Muscle of leg (tissue), 16 donors: ENCODE measurements at places on chromosomes 1 and 21. TPM values are rescaled to one million over a fixed set of nuclear protein-coding genes. Genes with fewer than 3 reads are reported as not detected.

The MEX3A gene
- total RNA-seq = 9.4 TPM

The TACSTD2 gene
- total RNA-seq = 0.13 TPM

The GNAT2 gene
- total RNA-seq = 0.13 TPM

The LRP8 gene
- 3.4 TPM for total RNA-seq

The TRNP1 gene
- 1.3 TPM for total RNA-seq

The KLHL17 gene
- total RNA-seq = 3.9 TPM

The TSTD1 gene
- 28.8 TPM for total RNA-seq

The SAMD11 gene
- 8.1 TPM for total RNA-seq

The HSPG2 gene
- 149 TPM for total RNA-seq

The FCN3 gene
- 0.75 TPM for total RNA-seq

The ARHGAP29 gene
- total RNA-seq = 29.1 TPM

The SMCP gene
- total RNA-seq = not detected

DNA sequence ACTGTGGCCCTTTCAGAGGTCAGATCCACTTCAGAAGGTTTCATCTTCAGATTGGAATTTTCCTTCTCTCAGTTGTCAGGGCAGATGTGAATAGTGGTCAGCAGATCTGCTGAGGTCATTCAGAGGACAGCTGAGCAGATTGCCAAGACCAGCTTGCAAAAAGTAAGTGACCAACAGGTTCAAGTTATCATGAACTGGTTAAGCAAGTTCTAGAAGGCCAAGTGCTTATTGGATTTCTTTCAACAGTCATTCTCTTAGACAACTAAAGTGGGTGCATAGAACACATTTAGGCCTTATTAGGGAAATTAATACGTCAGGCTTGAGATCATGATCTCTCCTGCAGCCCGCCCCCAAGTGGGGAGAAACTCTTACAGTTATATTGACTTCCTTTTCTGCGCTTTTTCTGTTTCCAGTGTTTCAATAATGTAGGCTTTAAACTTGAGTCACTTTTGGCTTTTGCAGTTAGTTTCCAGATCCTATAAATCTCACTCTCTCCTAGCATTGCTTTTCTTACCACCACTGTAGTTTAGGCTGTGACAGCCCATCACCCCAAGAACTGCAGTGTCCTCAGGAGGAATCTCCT, 96.4 kb downstream of the C1orf21 start:
- DNase-seq = peak; percentile 97

- no peak for DNase-seq
These were observed 12.2 kb downstream of the METTL13 start for GRCh38 chr1:171793636-171794035.

DNA sequence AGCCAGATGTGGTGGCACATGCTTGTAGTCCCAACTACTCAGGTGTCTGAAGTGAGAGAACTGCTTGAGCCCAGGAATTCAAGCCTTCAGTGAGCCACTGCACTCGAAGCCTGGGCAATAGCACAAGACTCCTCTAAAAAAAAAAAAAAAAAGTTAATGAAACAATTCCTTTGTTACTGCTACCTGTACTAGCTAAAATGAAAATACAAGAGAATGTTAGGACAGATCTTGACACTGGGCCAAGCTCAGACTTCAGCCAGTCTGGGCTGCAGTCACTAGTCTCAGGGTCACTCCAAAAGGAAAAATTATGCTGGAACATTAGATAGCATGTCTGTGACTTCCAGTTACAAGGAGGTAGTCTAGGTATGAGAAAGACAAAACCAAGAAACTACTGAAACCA, 56.5 kb downstream of the TRIM33 start:
- no peak for DNase-seq

- peak; percentile 36 for DNase-seq
These were observed 32.1 kb downstream of the IL12RB2 start for GRCh38 chr1:67339623-67340343.

GRCh38 chr1:91555074-91555730, 54.6 kb downstream of the CDC7 start:
- DNase-seq = no peak

GRCh38 chr1:54337034-54337433, 69.2 kb downstream of the SSBP3 start:
- no peak for DNase-seq

DNA sequence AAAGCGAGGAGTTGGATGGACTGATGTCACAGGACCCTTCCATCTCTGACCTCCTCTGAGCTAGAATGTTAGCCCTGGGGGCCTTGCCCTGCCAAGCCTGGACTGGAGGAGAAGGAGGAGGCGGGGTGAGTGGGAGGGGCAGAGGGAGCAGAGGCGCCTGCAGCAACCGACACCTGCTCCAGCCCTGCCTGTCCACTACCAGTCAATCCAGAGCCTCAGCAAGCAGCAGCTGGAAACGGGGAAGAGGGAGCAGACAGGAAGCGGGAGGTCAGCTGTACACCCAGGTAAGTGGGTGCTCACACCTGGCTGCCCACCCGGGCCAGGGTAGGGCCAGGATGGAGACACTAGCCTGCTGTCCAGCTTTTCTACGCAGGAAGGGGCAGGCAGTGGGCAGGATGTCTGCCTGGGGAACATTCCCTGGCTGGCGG, at the start of gene IGFN1:
Gene IGFN1 (plus strand): TSS at position 201 of the 428 bp plus-strand sequence. CDS start 2,470 bp downstream, outside the sequence.
- no peak for DNase-seq

DNA sequence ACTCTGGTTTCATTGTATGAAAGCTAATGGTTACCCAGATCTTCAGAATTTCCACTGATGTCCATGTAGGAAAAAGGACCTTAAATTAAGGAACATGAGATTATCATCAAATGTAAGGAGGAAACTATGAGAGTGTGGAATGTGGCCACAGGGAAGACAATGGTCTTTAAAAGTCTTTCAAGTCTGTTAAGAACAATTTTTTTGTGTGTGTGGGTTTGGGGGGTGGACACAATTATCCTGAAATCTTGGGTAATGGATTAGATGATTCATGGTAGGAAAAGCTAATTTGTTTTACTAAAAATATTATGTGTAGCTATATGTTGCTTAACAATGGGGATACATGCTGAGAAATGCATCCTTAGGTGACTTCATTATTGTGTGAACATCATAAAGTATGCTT, 72.9 kb downstream of the PLA2G4A start:
- no peak for DNase-seq

DNA sequence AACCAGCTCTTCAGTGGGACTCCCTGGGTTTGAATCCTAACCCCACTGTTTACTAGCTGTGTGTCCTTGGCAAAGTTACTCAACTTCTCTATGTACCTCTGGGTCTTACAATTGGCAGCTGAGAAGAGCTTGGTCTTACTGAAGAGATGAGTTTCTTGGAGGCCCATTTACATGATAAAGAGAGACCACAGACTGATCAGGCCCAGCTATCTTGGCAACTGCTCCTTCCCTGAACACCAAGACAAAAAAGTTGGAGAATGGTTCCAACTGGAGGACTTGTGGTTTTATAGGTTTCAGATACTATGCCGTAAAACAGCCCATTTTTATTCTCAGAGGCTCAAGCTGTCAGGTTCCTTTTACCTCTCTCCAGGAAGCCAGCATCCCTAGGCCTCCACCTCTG, 24.8 kb upstream of the CNIH3 start:
- DNase-seq = no peak

GRCh38 chr1:185926588-185926987, 192.4 kb downstream of the HMCN1 start:
- DNase-seq = no peak

DNA sequence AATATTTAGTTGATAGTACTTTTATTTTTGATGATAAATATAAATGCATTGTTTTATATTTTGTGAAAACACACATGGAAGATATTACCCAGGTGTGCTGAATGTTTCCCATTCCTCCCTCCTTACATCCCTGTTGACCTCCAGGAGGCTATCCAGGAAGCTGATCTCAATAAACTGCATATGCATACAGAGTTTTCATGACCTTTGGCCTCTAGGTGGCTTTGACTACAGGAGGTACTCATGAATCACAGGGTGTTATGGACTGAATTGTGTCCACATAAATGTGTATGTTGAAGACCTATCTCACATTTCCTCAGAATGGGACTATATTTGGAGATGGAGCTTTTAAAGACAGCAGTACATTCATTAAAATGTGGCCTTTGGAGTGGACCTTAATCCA, 914.9 kb upstream of the NCAM2 start:
- DNase-seq = no peak

- DNase-seq = no peak
These were observed 801.3 kb upstream of the ADGRL4 start for GRCh38 chr1:79807816-79808215.

- peak; percentile 15 for DNase-seq
These were observed 27.0 kb downstream of the ZZZ3 start for GRCh38 chr1:77655431-77655974.

GRCh38 chr1:48978413-48978812, 201.7 kb upstream of the BEND5 start:
- DNase-seq = peak; percentile 11

GRCh38 chr1:194298007-194298598, 1111.7 kb upstream of the B3GALT2 start:
- no peak for DNase-seq

GRCh38 chr1:222216255-222216754, 331.6 kb downstream of the HHIPL2 start:
- peak; percentile 65 for DNase-seq

DNA sequence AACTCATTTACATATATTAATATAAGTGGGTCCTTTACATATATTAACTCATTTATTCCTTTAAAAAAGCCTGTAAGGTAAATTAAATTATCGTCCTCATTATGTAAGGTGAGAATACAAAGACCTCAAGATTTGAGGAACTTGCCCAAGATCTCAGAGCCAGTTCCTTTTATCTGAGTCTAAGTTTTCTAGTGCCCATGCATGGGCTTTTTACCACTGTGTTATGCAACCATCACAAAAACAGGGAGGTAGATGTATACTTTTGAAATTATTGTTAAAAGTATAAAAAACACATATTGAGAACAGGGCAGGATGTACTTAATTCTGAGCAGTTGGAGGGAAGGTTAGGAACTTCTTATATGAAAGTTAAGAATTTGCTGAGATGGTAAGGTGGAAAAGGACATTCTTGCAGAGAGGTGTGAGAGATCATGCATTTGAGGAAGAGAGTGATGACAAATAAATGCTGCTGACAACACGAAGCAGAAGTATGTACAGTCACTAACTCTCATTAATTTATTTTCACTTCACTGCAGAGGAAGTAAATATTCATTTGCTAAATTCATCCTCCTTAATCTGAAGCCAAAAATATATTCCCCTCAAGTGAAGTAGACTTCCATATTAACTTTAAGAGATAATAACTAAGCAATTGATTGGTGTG, 28.9 kb upstream of the LYPLAL1 start:
- no peak for DNase-seq

DNA sequence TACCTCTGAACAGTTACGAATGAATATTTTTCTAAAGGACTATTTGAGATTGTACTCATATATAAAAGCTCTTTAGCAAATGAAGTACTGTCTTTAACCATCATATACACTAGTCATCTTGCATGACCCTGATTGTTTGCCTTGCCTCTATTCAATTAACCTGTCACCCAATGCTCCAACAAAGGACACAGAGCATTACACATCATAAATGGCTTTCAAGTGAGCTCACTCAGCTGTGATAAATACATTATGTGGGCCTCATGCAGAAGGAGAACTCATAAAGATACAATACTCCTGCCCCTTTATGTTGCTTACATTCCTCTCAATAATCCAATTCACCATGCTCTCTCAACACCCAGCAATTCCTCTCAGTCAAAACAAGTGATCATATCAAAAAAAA, 993.0 kb upstream of the PRMT6 start:
- DNase-seq = no peak

GRCh38 chr21:28587748-28588147, 404.9 kb downstream of the LTN1 start:
- DNase-seq = peak; percentile 45

DNA sequence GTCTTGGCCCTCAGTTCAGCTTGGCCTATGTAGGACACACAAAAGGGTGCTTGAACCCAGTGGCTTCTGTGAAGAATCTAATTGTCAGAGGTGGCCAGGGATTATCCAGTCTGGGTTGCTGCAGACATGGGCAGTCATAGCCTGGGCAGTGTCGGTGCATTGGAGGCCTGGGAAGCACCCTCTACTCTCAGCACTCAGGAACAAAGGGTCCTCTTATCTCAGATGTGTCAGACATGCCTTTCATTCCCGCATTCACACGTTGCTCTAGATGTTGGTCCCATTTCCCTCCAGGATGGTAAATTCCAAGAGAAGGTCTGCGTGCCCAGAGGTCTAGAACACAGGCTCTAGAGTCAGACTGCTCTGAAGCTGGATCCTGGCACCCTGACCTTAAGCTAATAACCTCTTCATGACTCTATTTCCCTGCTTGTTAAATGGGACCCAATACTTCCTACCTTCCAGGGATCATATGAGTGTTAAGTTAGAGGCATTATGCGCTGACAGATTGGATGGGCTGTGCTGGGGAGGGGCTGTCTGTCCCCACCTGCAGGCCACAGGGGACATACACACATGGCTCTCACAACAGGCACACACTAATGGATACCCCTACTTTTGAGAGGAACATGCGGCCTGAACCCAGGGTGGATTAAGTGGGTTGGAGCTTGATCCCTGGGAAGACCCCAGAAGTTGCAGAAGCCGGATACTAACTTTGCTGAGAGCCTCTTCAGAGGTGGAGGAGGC, 16.5 kb upstream of the EDN2 start:
- no peak for DNase-seq

DNA sequence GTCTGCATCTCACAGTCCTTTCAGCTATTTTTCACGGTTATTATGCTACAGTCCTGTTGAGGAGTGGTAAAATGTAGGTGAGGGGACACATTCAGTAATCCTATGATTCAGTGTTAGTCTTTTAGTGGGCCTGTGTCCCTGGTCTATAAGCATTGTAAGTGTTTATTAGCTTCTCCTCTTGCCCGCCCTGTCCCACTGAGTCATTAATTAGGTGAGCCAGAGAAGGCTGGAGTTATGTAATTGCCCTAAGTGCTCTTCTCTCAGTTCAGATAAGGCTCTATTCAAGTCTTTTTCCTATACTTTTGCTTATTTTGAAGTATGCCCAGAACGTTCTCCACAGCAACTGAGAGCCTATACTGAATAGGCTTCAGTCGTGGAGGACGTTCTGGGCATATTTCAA, 76.3 kb upstream of the ZRANB2 start:
- DNase-seq = no peak

- DNase-seq = no peak
These were observed 247.4 kb downstream of the CRB1 start for GRCh38 chr1:197515421-197515820.

DNA sequence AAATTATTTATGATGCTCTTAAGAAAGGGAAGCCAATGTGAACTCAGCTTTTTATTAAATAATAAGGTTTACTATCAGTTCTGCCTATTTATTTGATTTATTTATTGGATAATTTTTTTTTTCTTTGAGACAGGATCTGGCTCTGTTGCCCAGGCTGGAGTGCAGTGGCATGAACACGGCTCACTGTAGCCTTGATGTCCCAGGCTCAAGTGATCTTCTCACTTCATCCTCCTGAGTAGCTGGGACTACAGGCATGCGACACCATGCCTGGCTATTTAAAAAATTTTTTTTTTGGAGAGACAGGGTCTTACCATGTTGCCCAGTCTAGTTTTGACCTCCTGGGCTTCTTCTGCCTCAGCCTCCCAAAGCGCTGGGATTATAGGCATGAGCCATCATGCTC, 21.0 kb upstream of the DNAJC28 start:
- DNase-seq = no peak

DNA sequence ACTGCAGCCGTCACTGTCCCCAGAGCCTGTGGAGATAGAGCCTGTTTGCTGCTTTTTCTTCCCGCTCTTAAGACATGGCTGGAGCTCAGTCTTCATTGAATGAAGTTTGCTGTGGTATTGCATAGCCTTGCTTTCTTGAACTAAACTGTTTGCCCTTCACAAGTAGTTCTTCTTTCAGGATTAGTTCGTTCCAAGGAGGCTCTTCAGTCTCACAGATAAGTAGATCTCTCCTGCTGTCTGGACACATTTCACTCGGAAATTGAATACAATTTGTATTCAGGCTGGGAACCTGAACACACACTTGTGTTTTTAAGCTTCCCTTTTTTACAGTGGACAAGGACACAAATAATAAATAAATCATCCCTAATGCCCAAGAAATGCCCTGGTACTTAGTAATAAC, 34.7 kb downstream of the IFNAR1 start:
- peak; percentile 25 for DNase-seq
